ENCODE measurements at places on chromosomes 11 and 22.

- DNase-seq, result no peak
Observed at GRCh38 chr22:47060718-47061117, 298.3 kb downstream of the TBC1D22A start.

DNA sequence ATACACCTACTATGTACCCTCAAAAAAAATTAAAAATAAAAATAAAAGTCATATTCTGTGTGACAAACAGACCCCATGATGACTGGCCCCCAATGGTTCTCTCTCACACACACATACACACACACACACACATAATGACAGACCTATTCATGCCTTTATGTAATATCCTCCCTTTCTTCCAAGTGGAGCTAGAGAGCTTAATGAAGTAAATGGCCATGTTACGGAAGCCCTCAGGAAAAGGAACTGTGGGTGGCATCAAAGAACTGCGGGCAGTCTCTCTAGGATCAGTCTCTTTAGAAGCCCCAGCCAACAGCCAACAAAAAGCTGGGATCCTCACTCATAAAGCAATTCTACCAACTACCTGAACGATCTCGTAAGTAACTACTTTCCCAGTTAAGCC lies 125.5 kb downstream of the SIK3 start:
- DNase-seq, result no peak

GRCh38 chr11:74437441-74438042 lies 29.8 kb downstream of the KCNE3 start:
- no peak for DNase-seq

DNA sequence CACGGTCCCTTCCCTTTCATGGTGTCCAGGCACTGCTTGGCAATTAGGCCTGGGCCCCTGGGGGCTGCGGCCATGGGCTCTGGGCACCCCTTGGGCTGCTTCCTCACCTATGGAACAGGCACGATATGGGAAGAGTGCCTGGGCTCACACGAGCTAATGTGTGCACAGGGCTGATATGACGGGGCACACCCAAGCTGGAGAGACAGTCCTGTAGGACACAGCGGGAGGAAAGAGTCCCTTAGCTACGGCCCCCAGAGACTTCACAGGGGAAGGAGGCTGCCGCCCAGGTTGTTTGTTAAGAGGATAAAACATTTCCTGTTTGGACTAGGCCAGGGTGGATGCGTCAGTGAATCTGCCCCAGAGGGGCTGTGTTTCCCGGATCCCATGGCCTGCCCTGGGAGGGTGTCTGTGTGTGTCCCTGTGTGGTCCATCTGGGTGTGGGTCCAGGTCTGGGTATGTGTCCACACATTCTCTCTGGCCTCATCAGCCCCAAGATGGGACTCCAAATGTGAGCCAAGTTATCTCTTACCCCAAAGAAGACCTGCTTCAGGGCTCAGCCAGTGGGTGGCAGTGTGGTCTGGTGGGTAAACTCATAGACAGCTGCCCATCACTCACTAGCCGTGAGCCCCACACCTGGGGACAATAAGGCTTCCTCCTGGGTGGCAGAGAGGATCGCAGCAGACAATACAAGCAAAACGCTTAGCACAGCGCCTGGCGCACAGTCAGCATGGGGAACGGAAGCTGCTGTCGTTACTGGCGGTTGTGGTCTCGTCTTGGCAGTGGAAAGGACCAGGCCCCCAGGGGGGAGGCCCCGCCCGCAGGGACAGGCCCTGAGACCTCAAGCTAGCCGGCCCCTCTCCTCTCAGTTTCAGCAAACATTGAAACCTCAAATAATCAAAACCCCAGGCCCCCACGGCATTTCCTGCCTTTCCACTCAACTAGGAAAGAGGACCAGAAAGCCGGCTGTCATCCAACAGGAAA lies 3.2 kb upstream of the EMID1 start:
- peak; percentile 42 for DNase-seq

DNA sequence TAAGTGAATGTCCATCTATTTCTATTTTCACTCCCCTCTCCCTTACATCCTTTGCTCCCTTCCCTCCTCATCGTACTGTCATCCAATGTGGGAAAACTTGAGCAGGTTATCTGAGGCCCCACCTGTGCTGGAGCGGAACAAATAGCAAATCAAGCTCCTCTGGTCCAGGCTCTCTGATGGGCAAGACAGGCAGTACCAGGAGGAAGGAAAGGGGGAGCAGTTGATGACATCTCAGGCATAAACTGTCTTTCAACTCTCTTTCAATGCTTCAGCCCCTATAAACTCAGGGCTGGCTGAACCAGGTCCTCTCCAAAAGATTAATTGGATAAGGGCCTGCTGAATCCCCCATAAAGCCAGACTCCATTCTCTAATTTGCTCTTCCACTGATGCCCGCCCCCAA lies 1.5 kb upstream of the CCKBR start:
- DNase-seq, result no peak

GRCh38 chr11:93034031-93034722 lies 64.7 kb downstream of the MTNR1B start:
- no peak for DNase-seq

- DNase-seq, result no peak
Observed at GRCh38 chr11:74521666-74522252, 28.2 kb upstream of the LIPT2 start.

- DNase-seq, result no peak
Observed at GRCh38 chr22:36480941-36481392, 473 bp downstream of the TXN2 start.

DNA sequence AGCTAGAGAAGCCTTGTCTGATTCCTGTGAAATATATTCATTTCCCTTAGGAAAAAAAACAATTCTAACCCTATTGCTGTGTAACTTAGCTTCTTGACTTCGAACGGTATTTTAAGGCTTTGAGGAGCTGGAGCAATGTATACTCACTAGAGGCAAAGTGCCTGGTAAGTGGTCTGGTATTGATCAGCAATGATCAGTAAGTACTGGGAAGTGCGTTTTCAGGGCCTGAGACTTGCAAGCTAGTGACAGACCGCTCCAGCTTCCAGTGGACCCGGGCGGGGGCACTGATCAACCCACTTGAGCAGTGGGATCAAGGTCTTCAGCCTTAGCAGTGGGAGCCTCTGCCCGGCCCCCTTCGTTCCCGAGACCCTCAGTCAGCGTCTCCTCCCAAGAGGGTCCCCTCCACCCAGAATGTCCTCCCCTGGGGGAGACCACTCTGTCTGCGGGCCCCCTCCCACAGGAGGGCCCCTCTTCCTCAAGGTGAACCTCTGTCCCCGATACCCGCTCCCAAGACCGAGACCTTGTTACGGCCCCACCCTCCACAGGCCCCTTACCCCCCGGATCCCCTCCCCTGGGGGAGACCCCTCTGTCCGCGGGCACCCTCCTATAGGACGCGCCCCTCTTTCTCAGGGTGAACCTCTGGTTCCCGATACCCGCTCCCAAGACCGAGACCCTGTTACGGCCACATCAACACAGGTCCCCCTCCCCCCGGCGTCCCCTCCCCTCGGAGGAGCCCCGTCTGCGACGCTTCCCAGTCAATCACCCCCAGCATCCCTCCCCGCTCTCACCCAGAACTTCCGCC lies 452 bp upstream of the ATXN10 start:
- DNase-seq, result no peak

DNA sequence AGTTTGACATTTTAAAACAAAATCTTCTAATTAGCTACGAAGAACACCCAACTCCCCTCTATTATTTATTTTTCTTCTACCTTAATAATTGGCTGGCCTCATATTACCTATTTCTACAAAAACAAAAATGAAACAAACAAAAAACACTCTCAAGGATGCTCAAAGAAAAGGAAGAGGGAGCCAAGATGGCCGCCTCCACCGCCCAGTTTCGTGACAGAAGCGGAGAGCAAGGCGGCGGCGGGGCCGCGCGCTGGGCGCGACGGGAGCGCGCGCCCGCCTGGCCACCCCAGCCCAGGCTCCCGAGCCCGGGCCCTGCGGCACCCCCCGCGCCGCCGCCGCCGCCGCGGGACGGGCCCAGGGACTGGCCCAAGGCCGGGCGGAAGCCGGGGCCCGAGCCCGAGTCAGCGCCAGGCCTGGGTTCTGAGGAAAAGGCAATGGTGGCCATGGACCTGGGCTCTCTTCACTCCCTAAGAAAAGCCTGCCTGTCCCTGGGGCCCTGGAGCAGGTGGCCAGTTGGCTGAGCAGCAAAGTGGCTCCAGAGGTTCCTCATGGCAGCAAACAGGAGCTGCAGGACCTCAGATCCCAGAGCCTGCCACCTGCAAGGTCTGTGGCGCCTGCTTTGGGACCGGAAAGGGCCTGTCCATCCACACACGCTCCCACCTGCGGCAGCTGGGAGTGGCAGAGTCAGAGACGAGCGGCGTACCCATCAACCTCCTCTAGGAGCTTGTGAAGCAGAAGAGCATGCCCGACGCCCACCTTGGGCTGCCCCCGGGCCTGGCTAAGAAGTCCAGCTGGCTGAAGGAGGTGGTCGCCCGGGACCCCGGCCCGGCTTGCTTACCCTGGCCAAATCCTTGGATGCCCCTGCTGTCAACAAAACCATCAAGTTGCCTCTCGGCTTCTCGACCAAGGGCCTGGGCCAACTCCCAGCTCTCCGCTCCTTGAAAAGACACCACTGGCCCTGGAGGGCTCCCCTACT lies 543.2 kb upstream of the CCDC179 start:
- DNase-seq, result no peak

DNA sequence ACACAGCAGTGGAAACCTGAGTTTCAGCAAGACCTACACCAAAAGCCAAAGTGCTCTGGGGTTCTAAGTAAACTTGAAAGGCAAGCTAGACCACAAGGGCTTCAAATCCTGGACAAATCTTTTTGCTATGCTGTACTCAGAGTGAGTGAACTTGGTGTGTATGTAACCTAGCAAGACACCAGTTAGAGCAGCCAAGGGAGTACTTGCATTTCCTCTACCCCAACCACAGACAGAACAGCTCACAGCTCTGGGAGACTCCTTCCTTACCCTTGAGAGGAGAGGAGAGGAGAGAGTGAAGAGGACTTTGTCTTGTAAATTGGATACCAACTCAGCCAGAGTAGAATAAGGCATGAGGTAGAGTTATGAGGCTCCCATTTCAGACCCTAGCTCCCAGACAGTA lies 71.4 kb downstream of the CTSC start:
- no peak for DNase-seq

DNA sequence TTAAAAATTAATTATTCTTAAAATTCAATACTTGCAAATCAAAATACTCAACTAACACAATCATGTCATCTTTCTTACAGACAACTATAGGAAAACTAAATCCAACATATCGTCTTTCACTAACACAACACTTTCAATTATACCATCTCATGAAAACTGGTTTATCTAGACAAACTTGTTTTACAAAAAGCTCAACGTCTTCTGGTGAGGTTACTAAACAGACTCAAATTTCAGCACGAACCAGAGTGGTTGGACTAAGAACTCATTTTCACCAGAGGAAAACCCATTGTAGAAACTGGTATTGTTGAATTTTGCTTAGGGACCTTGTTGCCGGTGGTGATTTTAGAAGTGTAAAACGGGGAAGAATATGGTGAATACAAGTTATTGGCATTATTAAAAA lies 52.2 kb downstream of the NUP98 start:
- DNase-seq, result no peak

GRCh38 chr11:62601122-62601371 lies 618 bp downstream of the MTA2 start:
- DNase-seq, result no peak

DNA sequence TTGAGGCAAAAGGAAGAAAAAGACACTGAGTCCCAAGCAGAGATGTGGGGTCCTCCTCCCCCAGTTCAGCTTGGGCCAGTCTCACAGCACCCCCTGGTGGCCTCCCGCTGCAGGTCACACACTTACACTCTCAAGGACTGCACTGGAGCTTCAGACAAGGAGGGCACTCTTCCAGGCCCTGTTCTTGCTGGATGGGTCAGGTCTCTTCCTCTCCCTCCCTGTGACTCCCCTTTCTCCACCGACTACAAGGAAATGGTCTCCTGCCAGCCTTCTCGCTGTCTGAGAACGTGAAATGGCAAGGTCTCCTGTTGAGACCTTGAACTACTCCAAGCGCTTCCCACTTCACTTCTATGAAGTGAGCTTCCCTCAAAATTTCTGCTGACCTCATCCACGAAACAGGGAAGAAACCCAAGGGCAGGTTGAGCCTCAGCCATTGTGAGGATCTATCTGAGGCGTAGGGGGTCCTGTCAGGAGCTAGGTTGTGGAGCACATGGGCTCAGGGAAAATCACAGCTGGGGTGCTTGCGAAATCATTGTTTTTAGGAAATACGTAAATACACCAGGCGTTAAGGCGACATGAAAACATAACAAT lies 11.2 kb upstream of the IGLL1 start:
- peak; percentile 38 for DNase-seq

DNA sequence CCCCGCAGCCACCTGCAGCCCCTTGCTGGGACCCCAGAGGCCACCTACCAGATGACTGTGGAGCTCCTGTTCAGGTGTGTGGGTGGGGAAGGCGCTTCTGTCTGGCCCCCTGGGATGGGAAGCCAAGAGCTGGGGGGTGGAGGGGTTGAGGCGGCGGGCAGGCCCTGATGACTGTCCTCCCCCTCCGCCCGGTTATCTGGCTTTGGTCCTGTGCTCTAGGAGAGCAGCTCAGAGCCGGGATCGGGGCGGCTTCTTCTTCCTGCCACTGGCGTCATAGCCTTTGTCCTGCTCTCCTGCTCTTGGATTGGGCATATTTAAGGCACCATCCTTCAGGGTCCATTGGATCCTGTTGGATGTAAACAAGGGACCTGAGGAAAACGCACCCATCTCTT lies 38.4 kb downstream of the TPCN2 start:
- DNase-seq, result no peak

DNA sequence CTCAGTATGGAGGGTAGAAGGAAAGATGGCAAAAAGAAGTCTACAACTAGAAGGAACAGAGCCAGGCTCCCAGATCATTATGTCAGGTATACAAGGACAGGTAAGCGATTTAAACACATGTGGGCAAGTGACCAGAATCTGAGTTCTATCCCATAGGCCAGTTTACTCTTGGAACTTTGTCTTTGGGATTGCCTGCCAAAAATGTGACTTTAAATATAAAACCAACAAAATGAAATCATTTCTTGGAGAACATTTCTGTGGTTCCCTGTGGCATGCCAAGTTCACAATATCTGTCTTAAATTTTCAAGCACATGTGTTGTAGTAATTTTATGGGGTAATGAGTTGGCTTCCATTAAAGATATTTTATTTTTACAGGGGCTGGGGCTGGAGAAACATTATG lies 141.0 kb downstream of the SLC17A6 start:
- no peak for DNase-seq

- no peak for DNase-seq
Observed at GRCh38 chr22:50564289-50564688, 1.6 kb upstream of the SYCE3 start.

GRCh38 chr22:22855617-22856308 lies 31.9 kb upstream of the IGLL5 start:
- DNase-seq, result no peak

GRCh38 chr11:92272651-92273050 lies 48.0 kb downstream of the FAT3 start:
- DNase-seq, result no peak
